ENCODE measurements at places on chromosomes 12 and 14. TPM values are rescaled to one million over a fixed set of nuclear protein-coding genes. Genes with fewer than 3 reads are reported as not detected.

The TMBIM4 gene
- 28.7 TPM for total RNA-seq

The EFS gene
- total RNA-seq, result 17.2 TPM

The DIO2 gene
- 1.6 TPM for total RNA-seq

The INHBC gene
- total RNA-seq, result not detected

Data from skeletal muscle tissue (tissue), 5 donors.